ENCODE measurements at places on chromosomes 2 and 18.

GRCh38 chr2:49928551-49928950 is 774.2 kb upstream of the FSHR start:
- no peak for DNase-seq

GRCh38 chr2:207328944-207329386 is 163.2 kb upstream of the KLF7 start:
- DNase-seq, result no peak

DNA sequence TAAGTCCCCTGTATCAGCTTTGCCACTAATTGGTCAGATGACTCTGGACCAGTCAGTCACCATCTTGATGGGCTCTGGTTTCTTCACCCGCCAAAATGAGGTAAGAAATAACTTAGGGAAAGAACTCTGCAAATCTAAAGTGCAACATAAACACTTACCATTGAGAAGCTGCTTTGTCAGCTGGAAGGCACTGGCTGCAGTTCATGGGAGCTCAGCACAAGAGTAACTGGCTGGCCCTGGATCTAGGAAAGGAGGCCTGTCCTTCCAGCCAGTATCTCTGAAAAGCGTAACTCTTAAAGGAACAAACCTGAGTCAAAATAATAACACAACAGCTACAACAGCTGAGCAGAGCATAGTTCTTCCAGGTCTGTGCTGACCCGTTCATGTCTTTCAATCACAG is 123.9 kb downstream of the CACNB4 start:
- DNase-seq, result no peak

DNA sequence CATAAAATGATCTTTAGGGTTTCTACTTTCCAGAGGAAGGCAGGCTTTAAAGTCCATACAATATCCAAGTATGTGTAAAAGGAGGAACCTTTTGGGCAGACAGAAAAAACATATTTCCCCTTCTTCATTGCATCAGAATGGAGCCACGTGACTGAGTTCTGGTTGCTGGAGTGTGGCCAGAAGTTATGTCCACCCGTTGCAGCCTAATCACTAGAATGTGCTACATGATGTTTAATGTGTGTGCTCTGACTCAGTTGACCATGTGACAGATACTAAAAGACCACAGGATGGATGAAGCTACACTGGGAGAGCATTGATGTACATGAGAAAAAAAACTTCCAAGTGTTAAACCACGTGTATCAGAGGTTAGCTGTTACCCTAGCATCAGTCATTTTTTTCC is 460.9 kb downstream of the RIT2 start:
- no peak for DNase-seq

DNA sequence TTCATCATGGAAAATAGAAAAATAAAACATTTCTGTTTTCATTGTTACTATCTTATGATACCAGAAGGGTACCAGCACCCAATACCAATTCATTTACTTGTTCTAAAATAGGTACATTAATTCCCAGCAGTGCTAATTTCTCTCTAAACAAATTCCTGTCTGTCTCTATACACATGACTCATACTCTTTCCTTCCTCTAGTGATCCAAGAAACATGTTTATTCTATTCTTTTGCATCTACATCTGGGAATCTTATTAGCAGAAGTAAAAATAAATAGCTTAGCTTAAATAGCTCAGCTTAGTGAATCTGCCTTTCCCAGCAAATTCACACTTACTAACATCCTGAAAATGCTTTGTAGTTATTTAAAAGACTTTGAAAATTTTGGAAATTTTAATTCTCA is 84.5 kb upstream of the MAPRE2 start:
- DNase-seq, result no peak
